ENCODE measurements at places on chromosomes 6 and 20. TPM values are rescaled to one million over a fixed set of nuclear protein-coding genes. Genes with fewer than 3 reads are reported as not detected.

DNA sequence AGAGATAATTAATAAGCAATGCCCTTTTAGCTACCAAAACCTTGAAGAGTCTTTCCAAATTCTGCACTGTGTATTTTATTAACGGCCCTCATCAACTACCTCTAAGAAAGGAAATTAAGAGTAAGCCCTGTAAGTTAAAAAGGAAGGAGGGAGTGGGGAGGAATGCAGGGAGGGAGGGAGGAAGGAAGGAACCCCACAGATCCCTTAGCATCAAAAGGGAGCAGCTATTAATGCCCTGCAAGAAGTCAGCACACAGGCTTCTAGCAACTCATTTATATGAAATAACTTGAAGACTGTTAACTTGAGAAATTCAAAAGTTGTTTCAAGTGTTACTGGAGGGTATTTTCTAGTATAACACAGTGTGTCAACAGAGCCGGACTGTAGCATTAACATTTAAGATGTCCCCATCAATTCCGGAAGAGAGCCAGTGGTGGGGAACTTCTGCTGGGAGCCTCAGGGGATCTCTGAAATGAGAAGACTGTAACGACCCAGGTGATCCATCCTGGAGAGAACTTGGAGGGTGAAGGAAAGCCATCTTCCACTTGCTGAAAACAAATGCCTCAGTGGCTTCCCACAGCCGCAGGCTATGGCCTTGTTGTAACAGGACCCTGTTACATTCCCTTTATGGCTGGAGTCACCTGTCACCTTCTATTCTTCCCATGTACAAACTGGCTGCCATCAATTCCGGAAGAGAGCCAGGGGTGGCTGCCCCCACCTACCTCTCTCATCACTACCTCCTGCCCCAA lies 33.2 kb downstream of the SLC22A23 start:
- no peak for DNase-seq

DNA sequence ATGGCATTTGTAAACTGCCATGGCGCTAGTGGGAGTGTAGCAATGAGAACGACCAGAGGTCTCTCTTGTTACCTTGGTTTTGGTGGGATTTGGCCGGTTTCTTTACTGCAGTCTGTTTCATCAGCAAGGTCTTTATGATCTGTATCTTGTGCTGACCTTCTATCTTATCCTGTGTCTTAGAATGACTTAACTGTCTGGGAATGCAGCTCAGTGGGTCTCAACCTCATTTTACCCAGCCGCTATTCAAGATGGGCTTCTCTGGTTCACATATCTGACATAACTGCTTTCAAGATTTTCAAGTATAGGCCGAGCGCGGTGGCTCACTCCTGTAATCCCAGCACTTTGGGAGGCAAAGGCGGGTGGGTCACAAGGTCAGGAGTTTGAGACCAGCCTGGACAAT lies 1.9 kb upstream of the SFT2D1 start:
- DNase-seq, result no peak

- no peak for DNase-seq
Observed at GRCh38 chr6:97805596-97805995, 522.6 kb upstream of the MMS22L start.

GRCh38 chr20:40506537-40506939 lies 182.5 kb downstream of the MAFB start:
- no peak for DNase-seq

DNA sequence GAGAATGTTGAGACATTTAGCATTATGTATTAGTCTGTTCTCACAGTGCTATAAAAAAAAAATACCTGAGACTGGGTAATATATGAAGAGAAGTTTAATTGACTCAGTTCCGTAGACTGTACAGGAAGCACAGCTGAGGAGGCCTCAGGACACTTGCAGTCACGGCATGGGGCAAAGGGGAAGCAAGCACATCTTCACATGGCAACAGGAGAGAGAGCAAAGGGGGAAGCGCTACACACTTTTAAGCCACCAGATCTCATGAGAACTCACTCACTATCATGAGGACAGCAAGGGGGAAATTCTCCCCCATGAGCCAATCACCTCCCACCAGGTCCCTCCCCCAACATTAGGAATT lies 26.8 kb upstream of the TFAP2A start:
- no peak for DNase-seq

The SLC12A5 gene
- total RNA-seq, result 0.05 TPM

The CARMIL1 gene
- 4.6 TPM for total RNA-seq

The SIGLEC1 gene
- 0.16 TPM for total RNA-seq

The SNAI1 gene
- total RNA-seq, result 3.1 TPM

All from T-cell (primary cell).